ENCODE measurements at places on chromosomes 3 and 15.
A peak's percentile ranks its signal among the peaks of the same experiment; 100 is the strongest.

- peak; percentile 62 for DNase-seq
Observed at GRCh38 chr15:66747886-66748707, 46.1 kb downstream of the SMAD6 start.

DNA sequence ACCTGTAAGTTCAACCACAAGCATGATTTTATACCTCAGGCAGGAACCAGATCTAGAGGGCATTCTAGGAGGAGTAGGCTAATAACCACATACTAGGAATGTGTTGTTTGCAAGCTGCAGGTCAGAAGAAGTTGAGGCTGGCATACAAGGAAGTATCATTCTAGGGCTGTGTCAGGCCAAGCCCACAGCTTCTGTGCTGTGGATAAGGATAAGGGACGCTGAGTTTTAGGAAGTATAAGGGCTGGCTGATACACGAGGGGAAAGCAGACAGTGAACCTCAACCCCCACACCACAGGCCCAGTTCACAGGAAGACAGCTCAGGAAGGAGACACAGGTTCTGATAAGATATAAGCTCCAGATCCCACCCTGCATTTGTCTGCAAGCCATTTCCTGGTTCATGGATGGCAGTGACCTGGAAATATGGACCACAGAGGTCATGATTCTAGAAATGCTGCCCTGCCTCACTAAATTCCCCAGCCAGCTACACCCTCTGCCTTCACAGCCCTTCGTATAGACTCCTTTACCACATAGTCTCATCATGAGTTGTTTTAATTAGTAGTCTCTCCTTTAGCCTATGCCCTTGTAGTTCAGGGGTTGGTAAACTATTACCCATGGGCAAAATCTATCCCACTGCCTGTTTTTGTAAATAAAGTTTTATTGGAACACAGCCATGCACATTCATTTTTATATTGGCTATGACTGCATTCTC, 260.7 kb downstream of the OPA1 start:
- DNase-seq = no peak

DNA sequence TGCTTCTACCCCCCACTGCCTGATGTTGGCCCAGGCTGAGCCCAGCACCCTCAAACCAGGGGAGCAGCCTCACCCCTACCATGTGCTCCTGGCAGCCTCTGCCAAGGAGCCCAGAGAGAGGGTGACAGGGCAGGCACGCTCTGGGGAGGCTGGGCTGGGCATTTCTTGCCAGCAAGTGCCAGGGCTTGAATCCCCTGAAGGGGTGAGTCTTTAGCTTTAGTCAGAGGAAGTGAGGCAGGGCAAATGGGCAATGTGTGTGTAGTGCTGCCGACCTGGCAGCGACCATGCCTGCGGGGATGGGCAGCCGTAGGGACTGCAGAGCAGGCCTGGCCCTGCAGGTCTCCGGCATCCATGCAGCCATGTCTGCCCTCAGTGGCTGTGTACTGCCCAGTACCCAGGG, 18.1 kb downstream of the DUSP7 start:
- DNase-seq = no peak

DNA sequence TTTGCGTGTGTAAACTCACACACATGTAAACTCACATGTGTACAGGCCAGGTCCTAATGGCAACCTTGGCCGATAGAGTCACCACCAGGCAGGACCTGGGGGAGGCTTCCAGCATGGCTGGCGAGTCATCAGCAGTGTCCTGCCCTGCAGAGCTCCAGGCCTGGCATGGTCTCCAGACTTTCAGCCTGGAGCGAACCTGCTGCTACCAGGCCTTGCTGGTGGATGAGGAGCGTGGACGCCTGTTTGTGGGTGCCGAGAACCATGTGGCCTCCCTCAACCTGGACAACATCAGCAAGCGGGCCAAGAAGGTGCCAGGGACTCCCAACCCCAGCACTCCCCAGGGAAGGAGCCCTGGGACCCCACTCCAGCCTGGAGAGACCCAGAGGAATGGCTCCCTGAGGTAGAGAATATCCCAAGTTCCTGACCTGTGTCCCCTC, 1.0 kb downstream of the SEMA3B start:
- DNase-seq = no peak

- no peak for DNase-seq
Observed at GRCh38 chr3:136512381-136512780, 239.8 kb downstream of the STAG1 start.

Measured in HS-27A (cell line).